ENCODE measurements at places on chromosomes 1 and 21. TPM values are rescaled to one million over a fixed set of nuclear protein-coding genes. Genes with fewer than 3 reads are reported as not detected.

GRCh38 chr1:28064064-28064463, 24.3 kb downstream of the EYA3 start:
- DNase-seq: peak; percentile 33

DNA sequence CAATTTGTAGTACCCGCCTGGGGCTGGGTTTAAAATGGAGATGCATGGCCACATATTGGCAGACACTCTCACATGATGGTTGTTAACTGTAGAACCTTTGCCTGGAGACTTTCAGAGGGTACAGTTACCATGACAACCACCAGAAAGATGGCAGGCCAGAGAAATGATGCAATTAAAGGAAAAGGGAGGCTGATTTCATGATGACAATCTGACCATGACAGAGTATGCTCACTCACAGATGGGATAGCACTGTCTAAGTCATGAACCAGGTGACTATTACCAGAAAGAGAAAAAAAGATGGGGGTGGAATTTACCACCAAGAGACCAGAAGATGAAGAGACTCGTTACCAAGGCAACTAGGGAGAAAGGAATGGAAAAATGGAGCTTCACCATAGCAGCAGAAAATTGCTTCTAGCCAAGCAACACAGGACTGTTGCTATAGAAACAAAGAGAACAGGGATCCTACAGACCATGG, 3.5 kb upstream of the TRIT1 start:
- no peak for DNase-seq

- peak; percentile 19 for DNase-seq
Measured at GRCh38 chr1:96416701-96417444, 304.7 kb upstream of the PTBP2 start.

GRCh38 chr1:239587066-239587465, 200.7 kb downstream of the CHRM3 start:
- no peak for DNase-seq

- DNase-seq: no peak
Measured at GRCh38 chr1:91952187-91952586, 3.0 kb downstream of the BRDT start.

- peak; percentile 99 for DNase-seq
Measured at GRCh38 chr1:232012773-232013386, 386.3 kb downstream of the DISC1 start.

- no peak for DNase-seq
Measured at GRCh38 chr1:109527098-109527811, 12.4 kb upstream of the GPR61 start.

GRCh38 chr1:106061586-106062495, 994.6 kb upstream of the PRMT6 start:
- DNase-seq: no peak

DNA sequence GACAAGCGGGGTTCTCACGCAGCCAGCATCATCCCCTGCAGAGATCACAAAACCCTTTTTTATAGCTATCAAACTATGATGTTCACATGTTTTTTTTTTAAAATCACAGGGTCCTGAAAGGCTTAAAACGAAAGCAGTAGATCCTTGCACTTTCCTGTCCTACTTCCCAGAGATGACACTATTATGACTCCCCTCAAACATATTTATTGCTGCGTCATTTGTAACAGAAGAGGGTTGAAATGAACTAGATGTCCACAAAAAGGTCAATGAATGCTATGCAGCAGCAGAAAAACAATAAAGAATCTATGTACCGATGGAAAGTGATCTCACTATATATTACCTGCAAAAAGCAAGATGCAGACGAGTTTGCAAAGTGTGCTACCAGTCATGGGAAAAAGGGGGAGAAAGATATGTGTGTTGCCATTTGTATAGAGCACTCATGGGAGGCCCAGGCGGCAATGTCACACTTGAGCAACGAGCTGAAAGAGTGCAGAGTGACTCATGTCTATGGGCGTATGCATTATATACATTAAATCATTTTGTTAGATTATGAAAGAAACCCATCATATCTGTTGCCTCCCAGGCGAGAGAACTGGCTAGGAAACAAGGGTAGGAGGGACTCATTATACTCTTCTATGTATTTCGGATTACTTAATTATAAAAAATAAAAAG, 68.9 kb upstream of the PARP1 start:
- no peak for DNase-seq

DNA sequence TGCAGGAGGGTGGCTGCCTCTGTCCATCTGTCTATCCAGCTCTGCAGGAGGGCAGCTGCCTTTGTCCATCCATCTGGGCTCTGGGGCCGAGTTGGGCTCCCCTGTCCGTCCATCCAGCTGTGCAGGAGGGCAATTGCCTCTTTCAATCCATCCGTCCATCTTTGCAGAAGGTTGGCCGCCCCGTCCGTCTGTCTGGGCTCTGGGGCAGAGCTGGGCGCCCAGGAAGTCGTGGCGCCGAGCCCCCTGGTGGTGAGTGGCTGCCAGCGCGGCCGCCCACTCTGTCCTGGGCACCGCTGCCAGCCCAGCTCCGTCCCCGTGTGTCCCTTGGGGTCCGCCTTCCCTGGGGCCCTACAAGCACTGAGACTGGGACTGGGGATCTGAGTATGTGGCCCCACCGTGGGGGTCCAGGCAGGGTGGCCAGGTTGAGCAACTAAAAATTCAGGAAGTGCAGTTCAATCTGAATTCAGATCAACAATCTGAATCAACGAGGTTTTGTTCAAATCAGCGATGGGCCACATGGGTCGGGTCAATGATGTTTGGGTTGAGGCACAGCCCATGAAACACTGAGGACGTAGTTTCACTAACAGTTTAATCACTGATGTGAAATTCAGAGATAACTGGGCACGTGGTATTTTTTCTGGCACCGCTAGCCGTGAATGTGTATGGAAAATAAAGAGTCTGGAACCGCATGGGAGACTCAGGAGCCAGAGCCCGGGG, 99.1 kb upstream of the ACTRT2 start:
- DNase-seq: no peak

DNA sequence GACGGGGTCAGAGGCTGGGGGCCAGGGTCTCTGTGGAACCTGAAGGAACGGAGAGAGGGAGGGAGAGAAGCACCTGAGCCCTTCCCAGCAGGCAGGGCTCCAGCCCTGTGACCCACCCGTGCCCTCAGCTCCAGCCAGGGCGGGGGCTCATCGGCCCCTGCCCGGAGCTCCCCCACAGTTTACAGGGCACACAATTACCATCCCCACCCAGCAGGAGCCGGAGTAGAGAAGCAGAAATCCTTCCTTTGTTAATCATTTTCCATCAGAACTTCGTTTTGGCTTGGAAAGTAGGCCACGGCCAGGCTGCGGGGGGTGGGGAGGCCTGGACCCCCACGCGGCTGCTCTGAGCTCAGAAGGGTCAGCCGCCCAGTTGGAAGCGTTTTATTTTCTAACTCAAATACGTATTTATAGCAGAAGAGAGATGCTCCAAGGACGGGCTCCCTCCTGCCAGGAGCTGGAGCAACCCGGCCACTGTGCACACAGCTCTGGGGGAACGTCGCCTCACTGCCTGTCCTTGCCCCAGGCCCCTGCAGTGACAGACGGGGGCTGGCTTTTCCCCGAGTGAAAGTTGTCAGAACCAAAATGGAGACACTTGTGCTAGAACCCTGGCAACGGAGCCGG, 42.7 kb upstream of the ADARB1 start:
- no peak for DNase-seq

GRCh38 chr1:58551186-58552140, 4.9 kb upstream of the OMA1 start:
- no peak for DNase-seq

- DNase-seq: peak; percentile 12
Measured at GRCh38 chr1:95916616-95917015, 682.6 kb downstream of the RWDD3 start.

- DNase-seq: peak; percentile 74
Measured at GRCh38 chr21:41817228-41817627, 50.4 kb upstream of the RIPK4 start.

DNA sequence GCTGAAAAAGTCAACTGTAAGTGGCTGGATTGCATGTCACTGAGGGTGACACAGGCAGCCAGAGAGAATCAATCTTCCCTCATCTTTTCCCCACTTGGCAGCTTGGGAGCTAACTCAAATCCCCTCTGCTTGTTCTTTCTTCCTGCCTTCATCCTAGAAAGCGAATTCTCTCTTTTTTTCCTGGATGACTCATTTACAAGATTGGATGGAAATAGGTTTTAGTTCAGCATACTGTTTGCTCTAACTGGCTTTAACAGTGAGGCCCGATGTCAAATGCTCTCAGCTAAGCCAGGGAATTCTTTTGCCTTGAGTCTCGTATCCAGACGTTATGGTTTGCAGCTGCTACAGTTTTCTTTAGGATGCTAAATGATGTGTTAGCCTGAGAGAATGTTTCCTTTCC, 72.7 kb downstream of the HUNK start:
- no peak for DNase-seq

- no peak for DNase-seq
Measured at GRCh38 chr1:19424651-19425570, 60.4 kb downstream of the CAPZB start.

GRCh38 chr1:205576011-205576410, 55.8 kb downstream of the ELK4 start:
- peak; percentile 45 for DNase-seq

Gene PODN
- 0.22 TPM for total RNA-seq

Gene CTSE
- not detected for total RNA-seq

Gene C1QB
- not detected for total RNA-seq

Gene RNF223
- total RNA-seq: not detected

Gene S100A1
- total RNA-seq: not detected

Gene DFFB
- 8.1 TPM for total RNA-seq

Gene TSPAN1
- total RNA-seq: 0.22 TPM

Gene ZNF678
- 5.9 TPM for total RNA-seq

Gene MAP3K21
- 0.44 TPM for total RNA-seq

Gene PDE4B
- 102 TPM for total RNA-seq

Measured in lung microvascular endothelial cell (primary cell).